ENCODE measurements at places on chromosomes 12 and 14.

GRCh38 chr12:50232206-50232605, 51.1 kb downstream of the LIMA1 start:
- DNase-seq: no peak

GRCh38 chr12:107378609-107379008, 285.3 kb upstream of the CRY1 start:
- no peak for DNase-seq

DNA sequence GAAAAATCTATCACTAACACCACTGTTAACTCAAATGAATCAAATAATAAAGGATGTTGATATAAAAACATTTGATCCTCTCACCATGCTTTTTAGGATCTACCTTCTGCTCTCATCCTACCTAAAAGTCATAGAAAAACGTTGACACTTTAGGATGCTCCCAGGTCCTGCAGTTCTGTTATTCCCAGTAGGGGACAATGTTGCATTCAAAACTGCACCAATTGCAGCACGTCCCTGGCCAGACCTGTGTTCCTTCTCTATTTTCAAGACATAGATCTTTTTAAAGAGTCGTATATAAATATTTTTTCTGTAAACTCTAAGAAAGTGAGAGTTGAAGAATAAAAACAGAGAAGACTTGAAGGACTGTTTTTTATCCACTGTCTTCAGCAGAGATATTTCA, 8.8 kb downstream of the AICDA start:
- DNase-seq: peak; percentile 30

- DNase-seq: no peak
Observed at GRCh38 chr12:53474819-53475218, 22.9 kb downstream of the PCBP2 start.

- peak; percentile 57 for DNase-seq
Observed at GRCh38 chr12:29519585-29520182, 22.2 kb upstream of the OVCH1 start.

DNA sequence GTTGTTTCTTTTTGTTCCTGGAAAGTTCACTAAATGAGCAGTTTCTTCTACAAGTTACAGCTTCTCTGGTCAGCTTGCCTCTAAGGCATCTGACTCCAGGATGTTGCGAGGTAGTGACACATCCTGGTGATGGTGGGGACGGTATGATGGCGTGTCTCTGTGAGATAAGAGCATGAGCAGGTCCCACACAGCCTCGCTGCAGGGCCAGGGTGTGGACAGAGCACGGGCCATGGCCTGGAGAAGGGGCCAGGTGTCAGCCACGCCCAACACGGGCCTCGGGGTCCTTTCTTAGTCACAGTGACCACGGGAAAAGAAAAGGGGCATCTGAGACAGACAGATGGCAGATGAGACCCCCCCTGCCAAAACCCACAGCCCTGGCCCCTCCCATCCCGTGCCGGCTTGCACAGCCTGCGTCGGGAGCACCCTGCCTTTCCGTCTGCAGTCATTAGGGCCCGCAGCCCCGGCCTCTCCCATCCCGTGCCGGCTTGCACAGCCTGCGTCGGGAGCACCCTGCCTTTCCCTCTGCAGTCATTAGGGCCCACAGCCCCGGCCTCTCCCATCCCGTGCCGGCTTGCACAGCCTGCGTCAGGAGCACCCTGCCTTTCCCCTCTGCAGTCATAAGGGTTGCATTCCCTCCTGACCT, 79.3 kb upstream of the DYNC1H1 start:
- no peak for DNase-seq

DNA sequence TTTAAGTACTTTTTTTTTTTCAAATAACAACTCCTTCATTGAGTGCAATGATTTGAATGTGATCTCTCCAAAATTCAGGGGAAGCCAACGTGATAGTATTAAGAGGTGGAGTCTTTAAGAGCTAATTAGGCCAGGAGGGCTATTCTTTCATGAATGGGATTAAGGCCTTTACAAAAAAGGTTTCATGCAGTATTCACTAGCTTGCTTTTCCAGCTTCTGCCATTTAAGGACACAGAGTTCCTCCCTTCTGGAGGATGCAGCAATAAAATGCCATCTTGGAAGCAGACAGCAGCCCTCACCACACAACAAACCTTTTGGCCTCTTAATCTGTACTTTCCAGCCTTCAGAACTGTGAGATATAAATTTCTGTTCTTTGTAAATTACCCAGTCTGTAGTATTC, 586.8 kb upstream of the LMO3 start:
- DNase-seq: no peak

DNA sequence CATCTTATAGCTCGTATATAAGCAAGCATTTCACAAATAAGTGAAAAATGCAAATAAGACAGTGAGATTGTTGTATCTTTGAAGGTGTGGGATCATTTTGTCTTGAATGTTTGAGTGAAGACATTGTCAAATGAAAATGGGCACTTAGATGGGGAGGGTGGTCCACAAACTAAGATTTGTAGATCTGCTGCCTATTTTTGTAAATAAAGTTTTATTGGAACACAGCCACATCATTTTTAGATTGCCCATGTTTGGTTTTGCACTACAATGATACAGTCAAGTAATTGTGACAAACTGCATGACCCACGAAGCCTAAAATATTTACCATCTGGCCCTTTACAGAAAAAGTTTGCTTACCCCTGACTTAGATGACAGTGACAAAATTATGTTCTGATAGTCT, 156.7 kb downstream of the PAH start:
- no peak for DNase-seq

DNA sequence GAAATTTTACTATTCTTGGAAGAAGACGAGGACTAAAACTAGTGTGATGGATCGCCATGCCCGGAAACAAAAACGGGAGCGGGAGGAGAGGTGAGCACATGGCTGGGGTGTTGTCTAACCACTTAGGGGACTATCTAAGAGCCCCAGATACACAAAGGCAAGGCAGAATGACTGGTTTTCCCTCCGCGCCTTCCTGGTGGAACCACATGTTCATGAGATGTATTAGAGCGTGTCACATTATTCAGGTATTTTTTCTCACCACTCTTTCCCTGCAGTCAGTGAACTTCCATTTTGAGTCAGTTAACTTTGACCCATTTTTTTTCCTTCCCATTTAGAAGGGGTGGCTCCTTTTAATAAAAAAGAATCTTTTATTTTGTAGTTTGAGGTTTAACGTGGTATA, 68.8 kb upstream of the TRAF3 start:
- DNase-seq: no peak

DNA sequence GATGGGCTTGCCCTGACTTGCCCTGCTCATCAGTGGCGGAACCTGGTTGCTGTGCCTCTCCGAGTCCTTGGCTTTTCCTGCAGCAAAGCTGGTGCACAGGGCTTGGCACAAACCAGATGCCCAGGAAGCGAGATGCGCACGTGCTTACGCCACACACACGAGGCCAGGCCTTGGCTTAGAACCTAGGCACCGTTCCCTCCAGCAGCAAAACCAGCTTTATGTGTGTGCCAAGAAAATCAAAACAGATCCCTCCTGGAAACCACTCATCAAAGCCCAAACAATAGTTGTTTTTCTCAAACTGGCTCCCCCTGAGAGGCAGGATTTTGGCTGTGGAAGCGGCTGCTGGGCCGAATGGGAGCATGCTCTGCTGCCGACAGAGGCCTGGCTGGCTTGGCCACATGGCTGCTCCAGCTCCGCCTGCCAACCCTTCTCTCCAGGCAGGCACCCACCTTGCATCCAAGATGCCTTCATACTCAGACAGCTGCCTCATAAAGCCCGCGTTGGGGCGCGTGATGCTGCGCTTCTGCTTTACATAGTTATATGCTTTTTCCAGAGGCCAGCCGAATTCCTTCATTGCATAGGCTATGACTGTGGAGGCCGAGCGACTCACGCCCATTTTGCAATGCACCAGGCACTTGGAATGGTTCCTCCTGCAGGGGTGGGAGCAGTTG, 58.7 kb downstream of the SSH1 start:
- DNase-seq: no peak

- DNase-seq: no peak
Observed at GRCh38 chr12:14991069-14991468, 18.2 kb downstream of the PDE6H start.

- DNase-seq: no peak
Observed at GRCh38 chr14:93113678-93114067, 2.1 kb downstream of the ITPK1 start.

GRCh38 chr12:65740873-65741600, 83.2 kb upstream of the HMGA2 start:
- peak; percentile 68 for DNase-seq

- DNase-seq: no peak
Observed at GRCh38 chr12:120759591-120760348, 34.1 kb downstream of the ACADS start.

GRCh38 chr12:19520646-19521415, 81.5 kb downstream of the AEBP2 start:
- no peak for DNase-seq

DNA sequence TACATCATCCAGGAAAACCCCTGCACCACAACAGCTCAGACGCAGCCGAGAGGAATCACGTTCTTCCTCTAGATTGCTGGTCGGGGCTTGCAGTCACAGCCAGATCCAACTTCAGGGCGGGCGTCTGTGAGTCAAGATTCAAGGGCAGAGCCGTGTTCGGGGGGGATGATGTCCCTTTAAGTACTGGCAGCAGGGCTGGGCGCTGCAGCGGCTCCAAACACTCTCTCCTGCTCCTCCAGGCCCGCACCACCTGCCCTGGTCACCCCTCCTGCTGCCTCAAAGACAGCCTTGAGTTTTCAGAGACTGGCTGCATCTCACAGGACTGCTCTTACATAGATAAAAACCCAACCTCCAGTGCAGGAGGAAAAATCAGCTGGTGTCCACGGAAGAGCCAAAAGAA, 68.3 kb downstream of the KDM2B start:
- no peak for DNase-seq

DNA sequence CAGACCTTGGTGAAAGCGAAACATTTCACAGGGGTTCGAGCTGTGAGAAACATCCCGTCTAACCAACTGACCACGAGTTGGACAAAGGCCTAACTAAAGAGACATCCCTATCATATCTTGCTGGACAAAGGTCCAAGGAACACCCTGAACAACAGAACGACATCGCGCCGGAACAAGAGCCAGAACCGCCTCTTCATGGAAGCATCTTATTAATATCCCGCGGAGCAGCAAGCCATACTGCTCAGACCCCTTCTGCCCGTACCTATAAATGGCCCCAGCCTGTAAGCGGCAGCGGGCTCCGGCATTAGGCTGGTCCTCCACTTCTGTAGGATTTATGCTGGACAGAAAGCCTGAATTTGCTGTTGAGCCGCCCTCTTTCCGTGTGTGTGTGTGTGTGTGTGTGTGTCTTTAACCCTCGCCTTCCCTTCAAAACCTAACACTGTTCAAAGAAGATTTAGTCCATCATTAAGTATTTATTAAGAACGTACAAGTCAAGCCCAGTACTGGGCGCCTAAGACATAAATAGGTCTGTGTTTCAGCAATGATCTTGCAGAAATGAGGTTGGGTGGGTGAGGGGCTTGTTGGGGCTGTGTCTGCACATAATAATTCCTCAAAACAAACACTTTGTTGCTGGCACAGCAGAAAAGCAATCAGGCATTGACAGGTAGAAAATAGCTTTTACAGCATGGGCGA, 1.9 kb downstream of the SLC6A15 start:
- no peak for DNase-seq

DNA sequence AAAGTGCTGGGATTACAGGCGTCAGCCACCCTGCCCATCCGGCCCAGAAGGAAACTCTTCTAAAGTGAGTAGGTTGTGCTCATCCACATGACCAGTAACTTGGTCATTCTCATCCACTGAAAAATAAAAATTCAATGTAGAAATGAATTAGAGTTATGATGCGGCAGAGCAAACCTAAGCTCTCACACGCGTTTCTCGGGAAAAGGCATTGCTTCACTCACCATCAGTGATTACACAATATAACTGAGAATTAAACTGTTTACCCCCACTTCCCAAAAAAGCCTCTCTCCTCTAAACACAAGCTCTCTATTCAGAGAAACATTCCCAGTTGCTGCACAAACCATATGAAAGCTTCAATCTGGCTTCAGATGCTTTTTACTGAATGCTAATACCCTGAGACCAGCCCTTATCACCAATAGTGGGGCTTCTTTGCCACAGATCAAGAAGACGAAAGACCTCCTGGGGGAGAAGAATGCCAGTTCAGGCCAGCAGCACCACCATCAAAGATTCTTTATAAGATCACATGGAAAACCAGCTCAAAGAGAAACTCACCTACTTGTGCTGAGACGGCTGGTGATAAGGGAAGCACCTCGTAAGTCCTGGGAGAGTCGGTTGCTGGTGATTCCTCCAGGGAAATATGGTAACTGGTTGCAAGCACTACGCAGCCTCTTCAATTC, 121.5 kb upstream of the SFSWAP start:
- peak; percentile 77 for DNase-seq

DNA sequence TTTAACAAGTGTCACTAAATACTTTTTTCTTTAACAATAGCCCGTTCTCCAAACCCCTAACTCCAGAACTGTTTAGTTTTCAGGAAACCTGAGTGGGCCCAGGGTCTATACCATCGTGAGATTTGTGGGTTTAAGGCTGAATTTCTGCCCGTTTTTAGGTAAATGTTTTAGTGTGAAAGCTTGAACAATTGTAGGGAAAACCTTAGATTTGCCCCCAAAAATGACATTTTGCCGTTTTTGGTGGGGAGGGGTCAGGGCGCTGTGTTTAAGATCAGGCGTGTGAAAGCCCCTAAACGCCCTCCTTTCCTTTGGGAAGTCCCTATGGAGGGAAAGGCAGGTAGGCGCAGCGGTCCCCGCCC, 320 bp upstream of the PRPF39 start:
- DNase-seq: no peak

DNA sequence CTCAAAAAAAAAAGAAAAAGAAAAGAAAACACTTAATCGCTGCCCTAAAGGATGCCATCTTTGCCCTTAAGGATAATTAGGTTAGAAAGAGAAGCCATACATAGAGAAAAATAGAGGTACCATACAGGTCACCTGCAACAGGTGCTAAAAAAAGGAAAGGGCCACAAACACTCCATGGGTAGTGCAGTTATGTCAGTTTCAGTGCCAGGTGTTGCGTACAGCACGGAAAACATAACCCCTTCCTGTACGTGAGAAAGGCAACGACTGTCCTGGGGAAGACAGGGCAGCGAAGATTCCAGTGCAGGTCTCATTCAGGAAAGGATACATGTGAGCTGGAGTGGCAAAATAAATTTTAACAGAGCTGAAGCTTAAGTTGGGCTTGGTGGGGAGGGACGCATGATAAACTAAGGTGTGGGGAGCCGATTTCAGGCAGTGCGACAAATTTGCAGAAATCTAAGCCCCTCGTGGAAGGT, 553 bp upstream of the DAZAP2 start:
- no peak for DNase-seq

DNA sequence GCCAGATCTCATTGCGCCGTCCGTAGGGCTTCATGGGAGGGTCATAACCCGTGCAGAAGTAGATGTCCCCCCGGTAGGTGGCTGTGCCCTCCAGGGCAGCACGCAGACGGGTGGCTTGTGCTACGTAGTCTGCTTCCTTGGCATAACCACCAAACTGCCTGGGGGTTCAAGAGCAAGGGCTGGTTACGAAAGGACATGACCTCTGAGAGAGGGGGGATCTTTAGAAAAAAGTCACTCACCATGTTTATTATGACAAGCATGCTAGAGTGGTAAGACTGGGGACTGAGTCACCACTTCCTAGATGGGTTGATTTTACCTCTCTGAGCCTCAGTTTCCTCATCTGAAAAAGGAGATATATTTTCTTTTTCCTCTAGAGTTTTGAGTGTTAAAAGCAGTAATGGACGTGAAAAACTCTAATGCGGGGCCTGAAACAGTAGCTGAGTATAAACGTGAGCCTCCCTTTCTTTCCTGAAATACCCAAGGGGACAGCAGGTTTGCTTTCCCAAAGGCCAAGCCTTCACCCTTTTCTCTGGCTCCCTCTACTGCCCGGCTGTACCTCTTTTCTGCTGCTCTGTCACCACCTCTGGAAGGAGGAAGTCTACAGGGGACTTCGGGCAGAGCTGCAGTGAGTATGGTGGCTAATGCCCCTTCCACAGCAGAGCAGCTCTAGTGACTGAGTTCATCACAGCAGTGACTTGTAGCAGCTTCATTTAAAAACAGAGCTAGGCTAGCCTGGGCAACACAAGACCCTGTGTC, 23.5 kb upstream of the GPRC5D start:
- DNase-seq: peak; percentile 49

Measured in suppressor macrophage treated with lipopolysaccharide for 4 hours (primary cell).